ENCODE measurements at places on chromosomes 7 and 10.

DNA sequence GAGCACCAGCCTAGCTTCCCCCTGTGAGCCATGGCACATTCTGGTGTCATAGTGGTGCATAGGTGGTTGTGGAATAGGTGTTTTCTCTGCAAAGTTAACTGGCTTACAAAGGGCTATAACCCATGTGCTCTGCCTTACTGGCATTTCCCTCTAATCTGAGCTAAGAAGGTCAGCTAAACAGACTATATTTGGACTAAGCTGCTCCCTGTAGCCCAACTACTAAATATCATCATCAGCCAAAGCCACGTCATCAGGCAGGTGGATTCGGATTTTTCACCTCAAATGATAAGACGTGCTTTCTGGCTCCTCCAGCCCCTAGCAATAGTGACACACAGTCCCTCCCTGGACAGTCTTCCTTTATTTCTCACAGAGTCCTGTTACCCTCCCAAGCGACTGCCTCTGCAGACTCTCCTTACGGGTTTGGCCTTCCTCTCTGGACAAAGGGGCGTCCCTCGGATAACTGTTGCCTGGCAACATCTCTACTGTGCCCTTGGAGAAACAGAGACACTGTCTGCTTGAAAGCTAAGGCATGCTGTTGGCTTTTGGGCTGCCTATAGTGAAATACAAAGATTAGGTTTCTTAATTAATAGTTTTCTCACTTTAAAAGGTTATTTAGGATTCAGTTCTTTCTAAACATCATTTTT is 9.1 kb downstream of the SLC13A4 start:
- DNase-seq, result no peak

DNA sequence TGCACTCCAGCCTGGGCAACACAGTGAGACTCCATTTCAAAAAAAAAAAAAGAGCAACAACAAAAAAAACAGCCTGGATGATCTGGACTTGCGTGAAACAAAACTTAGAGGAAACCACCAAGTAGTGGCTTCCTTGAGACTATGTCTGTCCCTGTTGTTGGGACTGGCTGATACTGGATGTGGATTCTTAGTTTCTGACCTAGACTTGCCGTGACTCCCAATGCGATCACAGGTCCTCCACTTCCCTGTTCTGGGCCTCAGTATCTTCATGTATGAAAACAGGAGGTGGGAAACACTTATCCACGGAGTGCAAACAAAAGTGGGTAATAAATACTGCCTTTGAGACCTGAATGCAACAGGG is 125.7 kb downstream of the PRPF18 start:
- no peak for DNase-seq

GRCh38 chr10:26423722-26424121 is 14.4 kb upstream of the APBB1IP start:
- DNase-seq, result no peak

DNA sequence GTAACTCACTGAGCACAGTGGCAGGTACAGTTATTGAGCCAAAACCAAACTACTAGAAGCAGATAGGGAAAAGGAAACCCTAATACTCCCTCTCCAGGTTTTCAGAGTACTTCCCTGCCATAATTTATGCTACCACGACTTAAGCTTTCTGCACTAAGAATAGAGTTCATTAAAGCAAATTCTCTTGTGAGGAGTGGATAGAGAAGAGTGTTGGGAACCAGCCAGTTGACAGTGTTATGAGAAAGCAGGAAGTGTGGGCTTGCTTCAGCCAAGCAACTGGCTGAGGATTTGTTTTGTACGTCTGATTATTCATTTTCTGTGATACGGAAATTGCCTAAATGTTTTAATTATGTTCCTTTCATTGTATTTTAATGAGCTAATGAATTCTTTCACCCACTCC is 280.5 kb downstream of the KIF20B start:
- no peak for DNase-seq

GRCh38 chr10:93032105-93032808 is 28.3 kb upstream of the CYP26C1 start:
- no peak for DNase-seq

DNA sequence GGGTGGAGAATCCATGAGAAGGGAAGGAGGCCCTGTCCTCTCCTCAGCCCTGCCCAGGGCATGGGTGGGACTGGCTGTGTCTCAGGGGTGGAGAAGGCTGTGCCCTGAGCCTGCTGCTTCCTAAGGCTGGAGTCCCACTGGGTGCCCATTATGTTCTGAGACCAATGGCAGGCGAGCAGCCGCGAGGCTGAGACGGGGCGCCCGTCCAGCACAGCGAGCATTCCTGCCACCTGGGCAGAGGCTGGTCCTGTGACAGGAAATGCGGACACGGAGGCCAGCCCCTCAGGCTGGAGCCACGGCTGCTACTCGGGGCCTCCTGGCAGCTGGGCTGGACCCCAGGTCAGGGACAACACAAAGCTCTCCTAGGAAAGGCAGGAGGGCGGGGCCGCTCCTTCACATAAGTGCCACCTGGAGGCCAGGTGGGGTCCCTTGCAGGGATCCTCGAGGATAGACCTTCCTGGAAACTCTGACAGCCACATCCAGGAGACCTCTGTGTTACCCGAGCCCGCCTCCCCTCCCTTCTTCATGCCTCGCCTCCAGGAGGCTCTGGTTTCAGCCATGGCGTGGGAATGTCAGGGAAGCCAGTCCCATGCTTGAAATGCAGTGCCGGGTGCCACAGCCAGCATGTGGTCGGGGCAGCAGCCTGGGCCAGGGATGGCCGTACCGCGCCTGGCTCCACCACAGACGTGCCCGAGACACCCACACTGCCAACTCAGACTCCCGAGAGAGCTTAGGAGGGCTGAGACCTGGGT is 173.9 kb downstream of the USP6NL start:
- DNase-seq, result no peak

All from esophagus squamous epithelium (tissue), 5 donors.